Activated CD4-positive, CD25-positive, alpha-beta regulatory T cell (primary cell): ENCODE measurements at places on chromosomes 6 and 20.

DNA sequence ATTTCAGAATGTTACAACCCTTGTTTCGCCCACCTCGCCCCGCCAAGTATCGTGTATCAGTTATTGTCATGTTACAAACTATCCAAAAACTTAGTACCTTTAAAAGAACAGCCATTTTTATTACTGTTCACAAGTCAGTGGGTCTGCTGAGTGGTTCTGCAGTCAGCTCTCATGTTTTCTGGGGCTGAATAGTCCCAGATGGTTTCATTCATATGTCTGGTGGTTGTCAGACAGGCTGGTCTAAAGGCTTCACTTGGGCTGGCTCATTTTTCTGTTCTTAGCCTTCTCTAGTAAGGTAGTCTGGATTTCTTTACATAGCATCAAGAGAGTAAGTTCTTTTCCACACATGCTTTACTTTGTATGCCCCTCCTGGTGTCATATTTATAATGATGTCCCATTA is 8.6 kb downstream of the ZNF292 start:
- no peak for DNase-seq

- no peak for DNase-seq
Observed at GRCh38 chr20:57803508-57804005, 93.7 kb upstream of the PMEPA1 start.

DNA sequence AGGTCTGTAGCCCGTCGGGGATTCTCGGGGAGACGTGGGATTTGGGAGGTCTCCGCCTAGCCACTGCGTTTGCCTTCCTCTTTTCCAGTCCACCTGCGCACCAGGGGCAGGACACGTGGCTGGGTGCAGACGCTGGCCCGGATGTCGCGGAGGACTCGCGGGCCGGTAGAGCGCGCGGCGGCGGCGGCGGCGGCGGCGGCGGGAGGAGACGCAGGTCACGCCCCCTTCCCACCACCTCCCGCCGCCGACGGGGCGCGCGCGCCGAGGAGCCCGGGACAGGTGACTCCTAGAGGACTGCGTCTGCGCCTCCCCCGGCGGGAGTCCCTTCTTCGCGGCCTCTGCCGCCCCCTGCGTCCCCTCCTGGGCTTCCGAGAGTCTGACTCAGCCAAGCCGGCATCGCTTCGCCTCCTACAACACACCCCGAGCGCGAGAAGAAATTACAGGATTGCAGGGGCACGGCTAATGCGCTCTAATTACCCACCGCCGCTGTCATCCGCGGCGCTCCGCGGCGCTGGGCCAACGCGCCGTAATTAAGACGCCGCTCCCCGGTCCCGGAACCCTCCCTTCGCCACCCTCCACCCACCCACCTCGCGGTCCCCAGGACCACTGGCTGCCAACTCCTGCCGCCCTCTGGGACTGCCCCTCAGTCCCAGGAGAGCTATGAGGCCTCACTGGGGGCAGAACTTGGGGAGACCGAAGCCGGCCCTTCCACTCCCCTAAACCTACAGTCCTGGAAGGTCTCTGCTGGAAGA is 124.5 kb downstream of the MRPL14 start:
- DNase-seq: no peak

GRCh38 chr6:311679-312220 is 19.5 kb downstream of the DUSP22 start:
- no peak for DNase-seq

- no peak for DNase-seq
Observed at GRCh38 chr20:23672158-23672557, 16.7 kb downstream of the CST4 start.

- DNase-seq: no peak
Observed at GRCh38 chr6:160178271-160178670, 56.7 kb downstream of the SLC22A1 start.

- DNase-seq: no peak
Observed at GRCh38 chr6:104402572-104402971, 457.1 kb downstream of the HACE1 start.

GRCh38 chr20:39503902-39504709 is 542.0 kb downstream of the DHX35 start:
- no peak for DNase-seq

GRCh38 chr20:3171391-3172125 is 1.8 kb downstream of the LZTS3 start:
- DNase-seq: no peak

DNA sequence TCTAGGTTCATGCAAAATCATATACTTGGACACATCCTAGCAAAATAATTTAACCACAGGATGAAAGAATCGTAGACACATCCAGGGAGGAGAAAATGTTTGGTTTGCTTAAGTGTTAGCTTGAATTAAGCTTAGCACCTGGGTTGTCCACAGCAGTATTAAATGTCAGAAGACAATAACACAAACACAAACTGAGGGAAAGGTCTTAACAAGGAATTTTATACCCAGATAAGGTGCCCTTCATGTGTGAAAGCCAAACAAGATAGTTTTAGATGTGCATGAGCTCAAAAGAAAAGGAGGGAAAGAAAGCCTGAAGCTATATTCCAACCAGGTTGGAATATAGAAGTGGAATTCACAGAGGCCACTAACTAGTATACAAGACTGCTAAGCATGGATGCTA is 49.1 kb downstream of the SLC23A2 start:
- no peak for DNase-seq

DNA sequence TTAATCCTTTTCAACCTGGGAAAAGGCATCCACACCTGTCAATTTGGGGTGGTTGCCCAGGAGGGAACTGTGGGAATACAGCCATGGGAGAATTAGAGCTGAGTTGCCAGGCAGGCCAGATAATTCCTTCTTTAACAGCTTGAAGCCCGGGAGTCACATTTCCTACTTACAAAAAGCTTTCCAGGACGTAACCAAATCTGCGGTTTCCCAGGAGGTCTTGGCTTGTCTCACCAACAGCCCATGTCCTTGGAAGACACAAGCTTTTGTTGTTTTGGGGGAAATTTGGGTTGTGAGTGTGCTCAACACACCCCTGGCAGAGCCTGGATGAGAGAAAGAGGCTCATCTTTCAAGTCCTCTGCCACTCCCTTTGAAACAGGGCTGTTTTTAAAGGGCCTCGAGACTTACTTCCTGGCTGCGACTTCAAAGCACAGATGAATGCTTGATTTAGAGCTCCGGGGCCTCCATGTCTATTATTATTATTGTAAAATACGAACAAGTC is 465.9 kb upstream of the BTBD3 start:
- DNase-seq: no peak

DNA sequence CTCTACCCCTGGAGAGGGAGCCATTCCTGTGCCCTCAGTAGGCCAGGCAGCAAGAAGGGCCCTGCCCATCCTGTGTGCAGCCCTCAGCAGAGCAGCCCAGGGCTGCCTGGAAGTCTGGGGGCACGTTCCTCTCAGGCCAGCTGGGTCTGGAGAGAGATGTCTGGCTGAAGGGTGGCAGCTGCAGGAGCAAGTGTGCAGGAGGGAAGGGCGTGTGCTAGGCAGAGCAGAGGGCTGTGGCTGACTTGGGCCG is 62.7 kb downstream of the NOL4L start:
- DNase-seq: no peak

DNA sequence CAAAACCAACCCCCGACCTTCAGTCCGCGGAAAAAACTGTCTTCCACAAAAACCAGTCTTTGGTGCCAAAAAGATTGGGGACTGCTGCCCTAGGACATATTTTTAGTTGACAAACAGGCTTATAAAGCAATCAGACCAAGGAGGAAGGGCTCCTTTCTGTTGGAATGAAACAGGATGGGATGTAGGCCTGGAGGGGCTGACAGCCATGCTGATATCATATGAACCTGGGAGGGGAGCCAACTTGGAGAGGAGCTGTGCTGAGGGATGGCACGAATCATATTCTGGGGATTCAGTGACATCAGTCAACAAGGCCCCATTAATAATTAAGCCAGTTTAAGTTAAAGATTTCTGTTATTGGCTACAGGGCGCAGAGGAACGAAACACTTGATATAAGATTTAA is 225.4 kb upstream of the TSHZ2 start:
- no peak for DNase-seq

GRCh38 chr20:301886-302848 is 4.8 kb downstream of the ZCCHC3 start:
- no peak for DNase-seq

DNA sequence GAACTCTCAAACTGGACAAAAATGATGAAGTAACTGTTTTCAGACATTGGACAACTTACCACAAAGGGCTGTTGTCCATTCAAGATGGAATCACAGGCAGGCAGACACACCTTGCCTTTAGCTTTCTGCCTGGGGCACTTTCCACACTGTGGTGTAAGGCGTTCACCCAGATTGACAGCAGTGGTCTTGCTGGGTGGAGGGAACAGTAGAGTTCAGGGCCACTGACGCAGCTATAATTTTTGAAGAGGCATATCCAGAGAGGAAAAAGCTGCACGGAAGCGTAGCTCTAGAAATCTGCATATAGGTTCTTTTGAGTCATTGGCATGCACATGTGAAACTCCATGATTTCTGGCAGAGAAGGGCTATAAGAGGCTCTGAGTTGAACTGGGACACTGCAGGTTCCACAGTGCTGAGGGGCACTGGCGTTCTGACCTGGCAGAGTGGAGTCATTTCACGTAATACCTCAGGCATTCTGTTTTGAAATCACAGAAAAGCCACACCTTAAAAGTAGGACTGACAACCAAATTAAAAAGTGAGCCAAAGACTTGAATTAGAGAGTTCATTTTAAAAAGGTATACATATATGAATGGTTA is 105.0 kb upstream of the EDN1 start:
- DNase-seq: no peak

- no peak for DNase-seq
Observed at GRCh38 chr20:32077190-32077589, 25.1 kb downstream of the HCK start.

DNA sequence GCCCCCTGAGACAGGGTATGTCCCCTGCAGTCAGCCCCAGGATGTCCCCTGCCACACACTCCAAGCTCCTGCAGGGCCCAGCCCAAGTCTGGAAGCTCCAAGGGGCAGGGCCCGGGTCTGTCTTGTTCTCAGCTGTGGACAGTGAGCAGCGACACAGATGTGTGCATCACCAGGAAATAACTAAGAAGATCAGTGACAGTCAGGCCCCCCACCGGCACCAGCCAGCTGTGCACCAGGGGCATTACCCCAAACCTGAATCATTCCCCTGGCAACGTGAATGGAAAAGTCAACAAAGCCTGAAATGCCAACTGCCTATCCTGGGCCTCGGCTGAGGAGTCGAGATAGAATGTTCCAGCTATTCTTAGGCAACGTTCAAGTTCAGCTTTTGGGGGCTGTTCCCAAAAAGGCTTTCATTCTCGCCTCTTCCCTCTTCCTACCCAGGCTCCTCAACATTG is 105.0 kb downstream of the PREX1 start:
- DNase-seq: no peak

DNA sequence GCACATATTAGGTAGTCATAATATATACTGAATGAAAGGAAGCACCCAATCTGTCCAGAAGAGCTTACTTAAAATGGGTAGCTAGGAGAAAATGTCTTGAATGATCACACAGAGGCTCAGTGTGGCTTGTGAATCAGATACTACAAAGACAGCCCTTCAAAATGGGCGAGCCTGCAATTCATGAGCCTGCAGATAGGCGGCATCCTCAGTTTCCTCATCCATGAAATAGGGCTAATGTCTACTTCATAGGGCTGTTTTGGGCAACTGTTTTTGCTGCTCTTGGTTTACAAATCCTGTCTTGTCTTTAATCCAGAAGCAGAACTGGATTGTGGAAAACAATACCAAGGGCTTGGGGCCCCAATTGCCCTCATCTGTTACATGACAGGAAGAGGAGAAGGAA is 129.3 kb upstream of the KCNK16 start:
- DNase-seq: no peak
